T-cell (primary cell): ENCODE measurements at places on chromosomes 6 and 20. TPM values are rescaled to one million over a fixed set of nuclear protein-coding genes. Genes with fewer than 3 reads are reported as not detected.

- no peak for DNase-seq
- H3K36me3 ChIP-seq: no peaks in the 10 kb centered on the region
- no peaks in the 10 kb centered on the region for H3K4me1 ChIP-seq
These were observed 110.6 kb downstream of the PLEKHG1 start for GRCh38 chr6:150710236-150710635.

DNA sequence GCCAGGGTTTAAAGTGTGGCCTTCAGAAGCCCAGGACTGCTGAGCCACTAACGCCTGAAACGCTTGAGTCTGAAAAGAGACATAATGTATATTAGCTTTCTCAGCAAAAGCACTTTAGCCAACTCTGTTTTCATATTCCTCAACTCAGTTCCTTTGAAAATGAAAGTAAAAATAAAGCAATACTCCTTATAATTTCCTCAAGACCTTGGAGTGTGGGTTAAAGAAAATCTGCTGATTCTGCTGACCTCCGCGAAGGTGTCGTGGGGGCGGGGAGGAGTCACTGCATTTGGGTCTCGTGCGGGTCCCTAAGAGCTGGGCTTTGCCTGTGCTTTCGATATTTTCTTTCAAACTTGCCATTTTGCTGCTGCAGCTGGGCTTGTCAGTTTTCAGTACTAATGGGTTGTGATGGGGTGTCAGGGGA is 142.2 kb upstream of the ARID1B start:
- no peaks in the 10 kb centered on the region for H3K27me3 ChIP-seq
- no peak for DNase-seq
- peaks cover 19% of the 10 kb centered on the region for H3K4me1 ChIP-seq

DNA sequence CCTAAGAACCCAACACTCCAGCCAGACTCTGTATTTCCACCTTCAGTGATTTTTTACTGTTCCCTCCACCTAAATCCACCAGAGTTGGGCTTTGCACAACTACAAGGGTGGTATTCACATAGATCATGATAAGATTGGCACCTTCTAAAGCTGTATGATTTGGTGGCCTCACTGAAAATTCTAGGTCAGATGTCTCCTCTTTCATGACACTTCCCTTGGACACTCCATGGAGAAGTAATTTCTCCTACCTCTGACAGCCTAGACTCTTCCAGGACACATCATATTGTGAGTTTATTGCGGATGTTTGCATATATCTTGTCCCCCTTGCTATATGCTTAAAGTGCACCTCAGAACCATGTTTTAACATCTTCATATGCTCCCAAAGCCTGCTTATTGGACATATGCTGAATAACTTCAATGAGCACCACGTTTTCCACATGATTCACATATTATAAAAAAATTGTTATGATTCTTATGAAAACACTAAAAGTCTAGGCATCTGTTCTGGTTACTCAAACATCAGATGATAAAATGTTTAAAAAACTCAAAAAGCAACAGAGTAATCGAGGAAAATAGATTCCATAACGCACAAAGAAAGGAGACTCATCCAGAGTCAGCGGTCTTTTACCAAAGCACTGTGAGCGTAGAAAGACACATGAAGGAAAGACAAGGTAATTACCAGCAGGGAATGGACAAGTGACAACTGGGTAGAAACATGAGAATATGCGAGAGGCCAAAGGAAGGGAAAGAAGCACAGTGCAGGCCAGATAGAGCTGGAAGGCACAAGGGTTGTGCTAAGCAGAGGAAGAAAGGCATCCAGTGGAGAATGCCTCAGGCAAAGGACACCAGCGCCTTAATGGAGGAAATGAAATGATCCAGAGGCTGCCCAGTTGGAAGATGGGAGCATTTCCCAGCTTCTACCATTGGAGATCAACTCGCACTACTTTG is 46.5 kb downstream of the KIF16B start:
- H3K36me3 ChIP-seq: no peaks in the 10 kb centered on the region
- H3K27ac ChIP-seq: no peak overlapping the region
- no peaks in the 10 kb centered on the region for H3K27me3 ChIP-seq
- no peaks in the 10 kb centered on the region for H3K4me1 ChIP-seq
- no peak overlapping the region for H3K4me3 ChIP-seq

DNA sequence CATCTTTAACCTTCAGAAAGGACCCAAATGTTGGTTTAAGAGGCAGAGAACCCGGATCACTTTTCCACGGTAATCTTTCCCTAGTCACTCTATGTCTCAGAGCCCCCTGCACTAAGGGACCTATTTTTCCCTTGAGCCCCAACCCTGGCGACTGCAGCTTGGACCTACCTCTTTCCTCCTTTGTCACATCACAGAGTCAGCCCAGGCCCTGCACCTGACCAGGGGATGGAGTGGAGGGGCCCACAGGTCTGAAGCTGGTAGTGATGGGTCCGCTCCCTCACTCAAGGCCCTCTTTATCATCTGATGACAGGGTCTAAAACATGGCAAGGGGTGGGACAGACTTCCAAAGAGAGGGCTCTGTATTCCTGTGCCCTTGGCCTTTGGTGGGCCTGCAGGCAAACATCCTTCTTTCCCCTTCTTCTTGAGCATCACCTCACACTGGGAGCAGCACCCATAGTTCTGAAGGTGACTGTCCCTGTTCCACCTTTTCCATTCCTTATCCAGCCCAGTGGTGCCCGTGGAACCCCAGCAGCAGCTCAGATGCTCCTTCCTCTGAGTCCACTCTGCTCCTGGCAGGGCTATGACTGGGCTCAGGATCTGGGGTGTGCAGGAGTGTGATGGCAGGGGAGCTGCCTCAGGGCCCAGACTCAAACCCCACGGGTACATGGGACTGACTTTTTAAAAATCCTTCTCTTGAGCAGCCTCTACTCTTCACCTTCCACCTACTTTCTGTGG is 6.3 kb downstream of the RAET1L start:
- H3K27ac ChIP-seq: no peak overlapping the region
- H3K4me3 ChIP-seq: no peak overlapping the region
- H3K36me3 ChIP-seq: no peaks in the 10 kb centered on the region
- peaks cover 12% of the 10 kb centered on the region for H3K4me1 ChIP-seq

DNA sequence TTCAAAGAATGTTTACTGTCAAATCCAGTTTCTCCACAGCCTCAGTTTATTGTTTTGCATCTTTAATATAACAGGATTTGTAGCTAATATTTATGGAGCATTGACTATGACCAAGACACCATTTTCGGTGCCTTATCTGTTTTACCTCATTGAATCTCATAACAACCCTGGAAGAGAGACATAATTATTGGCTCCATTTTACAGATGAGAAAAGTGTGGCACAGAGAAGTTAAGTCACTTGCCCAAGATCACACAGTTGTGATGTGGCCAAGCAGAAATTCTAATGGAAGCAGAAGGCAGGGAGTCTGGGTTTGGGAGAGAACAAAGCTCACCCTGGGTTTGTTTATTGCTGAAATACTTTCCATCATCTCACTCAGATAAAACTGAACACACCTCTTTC is 17.5 kb upstream of the NFATC2 start:
- H3K4me1 ChIP-seq: peaks cover 14% of the 10 kb centered on the region
- H3K27me3 ChIP-seq: peaks cover 68% of the 10 kb centered on the region
- no peak overlapping the region for H3K27ac ChIP-seq
- H3K36me3 ChIP-seq: no peaks in the 10 kb centered on the region

DNA sequence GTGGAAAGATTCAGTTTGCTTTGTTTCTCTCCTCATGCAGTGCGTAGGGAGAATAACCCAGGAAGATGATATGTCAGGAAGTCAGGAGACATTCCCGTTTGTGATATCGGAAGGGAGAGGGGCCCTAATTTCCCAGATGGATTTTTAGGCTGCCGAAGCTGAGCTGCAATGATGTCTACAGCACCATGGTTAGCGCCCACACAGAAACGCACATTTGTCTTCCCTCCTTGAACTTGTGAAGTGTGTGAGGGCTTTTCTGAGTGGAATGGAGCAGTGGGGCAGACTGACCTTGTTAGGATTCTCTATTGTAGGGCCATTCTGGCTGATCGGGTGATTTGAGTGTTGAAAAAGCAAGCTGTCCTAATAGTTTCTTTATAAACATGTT is 191.3 kb upstream of the ARG1 start:
- no peak overlapping the region for H3K27ac ChIP-seq
- no peak overlapping the region for H3K4me3 ChIP-seq
- H3K27me3 ChIP-seq: no peaks in the 10 kb centered on the region
- H3K36me3 ChIP-seq: no peaks in the 10 kb centered on the region
- no peaks in the 10 kb centered on the region for H3K4me1 ChIP-seq

GRCh38 chr20:54468082-54468481 is 7.3 kb upstream of the DOK5 start:
- DNase-seq: no peak
- H3K4me1 ChIP-seq: no peaks in the 10 kb centered on the region
- no peak overlapping the region for H3K27ac ChIP-seq
- H3K4me3 ChIP-seq: no peak overlapping the region
- no peaks in the 10 kb centered on the region for H3K27me3 ChIP-seq

- H3K4me3 ChIP-seq: no peak overlapping the region
- H3K27ac ChIP-seq: peak overlapping the region; percentile 71
- no peaks in the 10 kb centered on the region for H3K27me3 ChIP-seq
- H3K36me3 ChIP-seq: no peaks in the 10 kb centered on the region
- DNase-seq: no peak
These were observed 58.1 kb downstream of the NOL4L start for GRCh38 chr20:32527052-32527446.

GRCh38 chr6:10809098-10809497 is 29.2 kb downstream of the MAK start:
- H3K4me1 ChIP-seq: no peaks in the 10 kb centered on the region
- H3K36me3 ChIP-seq: no peaks in the 10 kb centered on the region
- no peak overlapping the region for H3K27ac ChIP-seq
- no peaks in the 10 kb centered on the region for H3K27me3 ChIP-seq
- no peak for DNase-seq

GRCh38 chr20:39691151-39691862 is 729.2 kb downstream of the DHX35 start:
- DNase-seq: no peak
- no peaks in the 10 kb centered on the region for H3K4me1 ChIP-seq
- H3K27ac ChIP-seq: no peak overlapping the region
- no peaks in the 10 kb centered on the region for H3K27me3 ChIP-seq
- no peaks in the 10 kb centered on the region for H3K36me3 ChIP-seq
- no peak overlapping the region for H3K4me3 ChIP-seq

DNA sequence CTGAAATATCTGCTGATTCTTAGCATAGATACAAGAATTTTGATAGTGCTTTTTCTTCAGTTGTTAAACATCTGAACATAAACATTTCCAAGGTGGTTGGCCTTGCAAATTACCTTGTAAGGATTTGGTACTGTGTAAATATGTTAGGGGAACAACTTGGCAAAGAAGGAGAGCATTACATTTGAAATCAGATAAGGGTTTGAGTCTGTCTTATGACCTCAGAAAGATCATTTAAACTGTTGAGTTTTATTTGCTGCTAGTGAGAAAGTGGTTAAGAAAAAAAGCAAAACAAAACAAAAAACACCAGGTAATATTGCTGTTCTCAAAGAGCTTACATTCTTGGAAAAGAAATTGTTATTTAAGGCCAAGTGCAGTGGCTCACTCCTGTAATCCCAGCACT is 56.5 kb downstream of the CD2AP start:
- no peaks in the 10 kb centered on the region for H3K27me3 ChIP-seq
- H3K27ac ChIP-seq: no peak overlapping the region
- DNase-seq: no peak
- no peaks in the 10 kb centered on the region for H3K4me1 ChIP-seq

- no peak overlapping the region for H3K27ac ChIP-seq
- no peaks in the 10 kb centered on the region for H3K27me3 ChIP-seq
- H3K4me3 ChIP-seq: no peak overlapping the region
These were observed 147.7 kb downstream of the SH3BGRL2 start for GRCh38 chr6:79778816-79779215.

The DDX43 gene
- 2.7 TPM for total RNA-seq

The HEY2 gene
- total RNA-seq: not detected

The DEFB132 gene
- not detected for total RNA-seq

The HINT3 gene
- 10.9 TPM for total RNA-seq

The CD40 gene
- total RNA-seq: 1.5 TPM
